ENCODE measurements at places on chromosomes 13 and 19.

DNA sequence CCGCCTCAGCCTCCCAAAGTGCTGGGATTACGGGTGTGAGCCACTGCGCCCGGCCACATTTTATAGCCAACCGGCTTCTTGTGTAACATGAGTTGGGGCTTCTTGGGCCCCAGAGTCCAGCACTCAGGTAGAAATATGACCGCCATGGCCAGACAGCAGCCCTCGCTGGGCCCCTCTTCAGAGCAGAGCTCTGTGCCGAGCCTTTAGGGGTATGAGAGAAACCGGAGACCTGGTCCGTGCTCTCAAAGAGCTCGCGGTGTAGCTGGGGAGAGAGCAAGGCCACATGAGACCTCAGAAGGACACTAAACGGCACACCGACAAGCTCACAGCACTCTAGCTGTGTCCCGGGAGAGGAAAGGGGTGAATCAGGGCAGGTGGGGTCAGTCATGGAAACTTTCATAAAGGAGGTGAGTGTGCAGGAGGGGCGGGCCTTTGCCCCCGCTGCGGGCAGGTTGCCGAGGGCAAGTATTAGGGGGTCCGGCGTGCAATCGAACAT, 15.8 kb downstream of the ACTN4 start:
- no peak for DNase-seq

DNA sequence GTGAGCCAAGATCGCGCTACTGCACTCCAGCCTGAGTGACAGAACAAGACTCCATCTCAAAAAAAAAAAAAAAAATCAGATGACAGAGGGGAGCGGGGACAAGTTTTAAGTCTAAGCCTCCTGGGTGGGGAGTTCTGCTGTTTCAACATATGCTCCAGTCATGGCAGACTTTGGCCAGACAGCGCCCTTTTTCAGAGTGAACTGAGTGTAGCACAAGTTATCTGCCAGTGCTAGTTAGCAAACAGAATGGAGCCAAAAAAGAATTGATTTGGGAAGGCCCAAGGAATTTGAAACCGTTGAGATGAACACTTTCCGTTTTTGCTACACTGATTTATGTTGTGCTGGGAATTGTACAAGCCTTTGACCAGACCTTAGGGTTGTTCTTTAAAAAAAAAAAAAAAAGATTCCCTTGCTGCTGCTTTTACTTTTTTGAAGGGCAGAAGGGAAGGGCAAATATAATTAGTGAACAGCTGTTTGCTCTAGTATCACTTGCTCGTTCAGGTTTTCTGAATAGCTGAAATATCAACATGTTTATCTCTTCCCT, 5.7 kb downstream of the ACTN4 start:
- no peak for DNase-seq

GRCh38 chr19:11496391-11497163, 9.1 kb downstream of the ZNF653 start:
- DNase-seq, result peak; percentile 33

DNA sequence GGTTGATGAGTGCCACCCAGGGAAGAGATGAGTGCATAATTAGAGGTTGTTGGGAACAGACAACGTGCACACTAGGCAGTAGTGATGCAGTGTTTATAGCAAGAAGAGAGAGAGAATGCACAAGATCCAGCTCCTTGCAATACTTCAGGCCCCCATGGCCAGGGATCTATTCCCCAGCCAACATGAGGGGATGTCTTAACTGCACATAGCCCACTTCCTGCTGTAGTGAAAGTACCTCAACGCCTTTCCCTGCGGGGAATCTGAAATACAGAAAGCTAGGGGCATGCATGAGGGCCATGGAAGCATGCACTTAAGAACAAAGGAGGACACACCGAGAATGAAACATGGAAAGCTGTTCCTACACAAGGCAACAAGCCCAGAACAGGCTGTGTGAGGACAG, 636.7 kb upstream of the GPC6 start:
- no peak for DNase-seq

DNA sequence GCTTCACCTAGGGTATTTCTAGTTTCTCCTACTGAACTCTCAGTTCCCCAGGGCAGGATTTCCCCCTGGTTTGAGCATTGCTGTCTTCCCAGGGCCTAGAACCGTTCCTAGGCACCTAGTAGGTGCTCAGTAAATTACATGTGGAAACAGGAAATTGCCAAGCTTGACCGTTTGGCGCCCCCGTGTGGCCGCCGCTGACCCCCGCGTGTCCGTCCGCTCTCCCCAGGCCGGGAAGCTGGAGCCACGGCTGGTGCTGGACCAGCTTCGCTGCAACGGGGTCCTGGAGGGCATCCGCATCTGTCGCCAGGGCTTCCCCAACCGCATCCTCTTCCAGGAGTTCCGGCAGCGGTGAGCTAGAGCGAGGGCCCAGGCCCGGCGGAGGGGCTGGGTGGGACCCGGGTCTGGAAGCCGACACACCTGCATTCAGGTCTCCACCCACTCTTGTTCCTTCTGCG, 55.5 kb downstream of the MYH14 start:
- no peak for DNase-seq

GRCh38 chr19:29216021-29216420, 3.1 kb upstream of the UQCRFS1 start:
- no peak for DNase-seq

GRCh38 chr19:32201636-32202051, 143.8 kb upstream of the ZNF507 start:
- no peak for DNase-seq

DNA sequence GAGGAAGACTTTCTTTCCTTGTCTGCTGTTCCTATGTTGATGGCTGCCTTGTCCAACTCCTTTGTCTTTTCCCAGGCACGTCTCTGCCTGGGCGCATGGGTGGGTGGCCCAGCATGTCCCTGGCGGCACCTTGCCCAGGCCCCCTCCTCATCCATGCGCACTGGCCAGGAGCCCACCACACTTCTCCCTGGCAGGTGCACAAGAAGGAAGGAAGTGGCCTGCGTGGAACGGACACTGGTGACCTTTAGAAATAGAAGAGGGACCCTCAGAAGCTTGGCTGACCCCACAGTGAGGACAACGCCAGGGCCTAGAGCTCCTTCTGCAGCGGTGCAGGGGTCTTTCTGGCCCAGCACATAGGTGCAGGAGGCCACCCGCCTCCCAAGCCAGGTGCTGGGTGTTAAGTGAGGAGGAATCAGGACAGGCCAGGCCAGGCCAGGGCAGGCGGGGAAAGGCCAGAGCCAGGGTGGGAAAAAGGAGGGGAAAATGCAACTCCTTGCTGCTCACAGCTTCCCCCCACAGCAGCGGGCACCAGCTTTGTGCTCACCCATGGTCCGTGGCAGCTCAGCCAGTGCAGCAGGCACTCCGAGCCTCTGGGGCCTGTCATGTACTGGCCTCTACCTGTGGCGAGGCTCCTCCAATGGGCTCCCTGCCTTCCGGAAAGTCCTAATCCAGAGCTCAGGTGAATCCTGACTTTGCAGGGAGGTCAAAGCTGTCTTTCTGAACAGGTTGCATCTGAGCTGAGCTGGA, 104.0 kb downstream of the SOX1 start:
- no peak for DNase-seq

DNA sequence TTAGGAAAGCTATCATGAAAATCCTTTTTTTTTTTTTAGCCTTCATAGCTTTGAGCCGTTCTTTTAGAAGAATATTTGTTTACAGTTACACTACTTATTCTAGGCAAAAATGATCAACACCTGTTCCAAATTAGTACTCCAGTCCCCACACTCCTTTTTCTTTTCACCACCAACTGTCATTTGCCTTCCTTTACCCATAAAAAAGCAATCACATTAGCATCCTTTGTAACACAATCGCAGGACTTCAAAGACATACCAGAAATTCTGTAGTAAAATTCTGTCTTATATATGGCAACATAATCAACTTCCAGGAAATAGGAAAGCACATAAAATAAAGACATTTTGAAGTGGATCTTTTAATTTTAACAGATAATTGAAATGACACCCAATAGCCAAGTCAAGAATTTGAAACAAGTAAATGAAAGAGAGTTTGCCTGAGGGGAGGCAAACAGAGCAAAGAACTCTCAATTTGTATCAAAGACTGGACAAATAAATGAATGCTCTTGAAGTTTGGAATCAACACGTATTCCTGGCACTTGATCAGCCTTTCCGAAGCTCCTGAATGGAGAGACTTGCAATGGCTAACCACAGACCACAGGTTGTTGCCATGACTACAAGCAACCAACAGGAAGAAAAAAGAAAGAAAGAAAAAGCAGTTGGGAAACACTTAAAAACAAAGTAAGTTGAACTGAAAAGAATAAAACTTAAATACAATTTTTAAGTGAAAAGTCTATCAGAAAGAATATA, 206.8 kb downstream of the PCDH9 start:
- DNase-seq, result no peak

DNA sequence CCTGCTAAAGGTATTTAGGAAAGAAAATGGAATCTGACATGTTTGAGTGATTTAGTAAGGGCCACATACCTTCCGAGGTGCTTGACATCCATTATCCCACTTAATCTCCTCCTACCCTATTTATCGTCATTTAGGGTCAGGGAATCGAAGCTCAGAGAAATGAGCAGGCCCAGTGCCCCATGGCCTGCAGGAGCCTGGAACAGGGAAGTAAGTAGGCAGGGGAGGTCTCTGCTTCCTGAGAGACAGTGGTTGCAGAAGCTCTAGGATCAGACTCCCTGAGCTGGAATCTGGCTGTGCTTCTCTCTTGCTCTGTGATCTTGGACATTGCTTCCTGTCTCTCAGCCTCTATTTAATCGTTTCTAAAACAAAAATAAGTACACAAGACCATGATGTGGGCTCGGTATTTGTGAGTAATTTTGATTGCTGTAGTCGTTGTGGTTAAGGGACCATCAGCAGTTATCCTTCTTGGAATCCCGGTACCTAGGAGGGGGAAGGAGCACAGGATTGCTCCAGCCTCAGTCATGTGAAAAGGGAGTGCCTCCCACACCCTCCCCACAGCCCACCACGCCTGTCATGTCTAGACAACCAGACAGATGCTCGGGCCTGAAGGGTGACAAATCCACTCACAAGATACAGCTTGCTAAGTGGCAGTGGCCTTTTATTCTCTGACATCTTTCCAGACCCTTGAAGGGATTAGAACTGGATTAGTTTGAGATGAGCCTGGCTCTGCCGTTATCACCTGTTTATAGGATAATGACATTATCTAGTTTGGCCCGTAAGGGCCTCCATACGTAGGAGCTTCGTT, 169.2 kb upstream of the TSHZ3 start:
- no peak for DNase-seq

- DNase-seq, result no peak
Observed at GRCh38 chr13:47126432-47126831, 229.6 kb upstream of the HTR2A start.

DNA sequence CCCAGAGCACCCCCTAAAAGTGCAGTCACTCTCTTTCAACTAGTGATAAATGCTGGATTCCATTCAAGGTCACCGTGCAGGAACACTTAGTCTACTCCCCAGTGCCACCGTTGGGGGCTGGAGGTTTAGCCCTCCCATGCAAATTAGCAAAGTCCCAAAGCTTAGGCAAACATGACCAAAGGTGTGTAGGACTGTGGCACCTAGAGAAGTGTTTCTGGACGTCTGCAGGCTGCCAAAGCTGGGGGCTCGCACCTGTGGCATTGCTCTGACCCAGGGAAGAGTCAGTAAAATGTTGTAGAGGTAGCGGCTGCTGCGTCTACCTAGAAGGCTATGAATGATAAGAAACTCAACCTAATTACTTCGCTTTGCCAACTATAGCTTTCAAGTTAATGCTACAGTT, 13.9 kb downstream of the COL4A1 start:
- DNase-seq, result no peak

- DNase-seq, result no peak
Observed at GRCh38 chr19:2032296-2032941, 16.9 kb upstream of the BTBD2 start.

GRCh38 chr19:33514885-33515551, 6.6 kb downstream of the PEPD start:
- no peak for DNase-seq

DNA sequence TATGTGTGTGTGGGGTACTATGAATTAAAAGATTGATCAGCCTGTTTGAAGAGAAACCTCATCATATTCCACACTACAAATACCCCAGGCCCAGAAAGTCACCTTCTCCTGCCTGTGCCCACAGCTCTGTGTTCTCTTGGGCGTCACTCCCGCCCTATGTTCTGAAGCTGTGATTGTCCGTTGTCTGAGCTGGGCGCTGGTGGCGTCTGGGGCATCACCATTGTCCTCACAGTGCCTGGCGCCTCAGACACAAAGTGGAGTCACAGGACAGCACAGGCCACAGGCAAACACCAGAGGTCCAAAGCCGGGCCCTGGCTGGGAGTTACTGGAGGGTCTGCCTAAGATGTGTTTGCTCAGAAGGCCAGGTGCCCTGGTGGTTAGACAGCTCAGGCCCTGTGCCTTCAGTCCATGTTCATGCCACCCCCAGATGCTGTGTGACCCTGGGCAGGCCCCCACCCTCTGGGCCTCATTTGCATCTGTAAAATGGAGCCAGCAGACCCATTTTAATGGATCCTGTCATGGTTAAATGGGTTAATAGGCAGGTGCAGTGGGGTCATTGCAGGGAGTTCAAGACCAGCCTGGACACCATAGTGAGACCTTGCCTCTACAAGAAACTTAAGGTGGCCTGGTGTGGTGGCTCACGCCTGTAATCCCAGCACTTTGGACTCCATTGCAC, 34.5 kb downstream of the DNM2 start:
- DNase-seq, result no peak

DNA sequence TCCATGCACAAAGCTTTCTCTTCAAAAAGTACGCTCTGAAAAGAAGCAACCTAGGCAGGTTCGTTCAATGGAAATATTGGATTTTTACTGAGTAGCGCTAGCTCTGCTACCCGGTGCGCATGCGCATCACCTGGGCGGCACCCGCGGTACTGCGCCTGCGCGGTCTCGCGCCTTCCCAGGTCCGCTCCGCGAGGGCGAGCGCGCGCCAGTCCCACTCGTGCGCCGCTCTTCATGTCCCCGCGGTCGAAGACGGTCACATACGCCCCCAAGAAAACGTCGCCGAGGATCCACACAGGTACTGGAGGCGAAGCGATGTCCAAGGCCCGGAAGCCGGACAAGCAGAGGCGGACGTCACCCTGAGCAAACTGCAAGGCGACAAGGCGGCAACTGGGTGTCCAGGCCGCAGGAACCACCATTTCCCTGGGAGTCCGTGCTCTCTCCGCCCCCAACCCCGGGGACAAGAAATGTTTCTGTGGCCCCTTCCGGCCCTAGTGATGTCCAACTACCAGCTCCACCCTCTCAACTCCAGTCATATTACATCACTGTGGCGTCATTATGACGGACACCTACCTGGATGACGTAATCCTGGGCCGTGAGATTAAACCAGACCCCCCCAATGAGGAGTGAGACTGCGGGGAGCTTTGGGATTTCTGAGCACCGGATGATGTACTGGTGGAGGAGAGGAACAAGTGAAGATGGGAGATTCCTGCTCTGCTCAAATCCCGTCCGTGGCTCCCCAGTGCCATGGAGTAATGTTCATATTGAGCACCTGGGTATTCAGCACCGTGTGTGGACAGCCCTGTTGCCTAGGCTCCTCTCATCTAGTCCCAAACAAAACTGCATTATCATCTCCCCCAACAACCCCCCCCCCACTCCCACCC, 4.8 kb upstream of the KCNC3 start:
- DNase-seq, result peak; percentile 70

DNA sequence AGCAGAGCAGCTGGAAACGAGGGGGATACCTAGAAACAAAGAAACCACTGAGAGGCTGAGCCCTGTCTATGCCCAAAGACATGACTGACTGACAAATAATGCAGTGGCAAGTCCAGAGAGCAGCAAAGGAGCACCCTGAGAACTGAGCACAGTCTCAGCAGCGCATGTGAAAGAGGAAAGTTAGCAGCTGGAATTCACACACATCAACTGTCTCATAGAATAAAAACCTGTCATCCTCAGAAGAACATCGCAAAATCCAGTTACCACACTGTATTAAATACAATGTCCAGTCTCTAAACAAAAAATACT, 24.1 kb upstream of the DLEU7 start:
- DNase-seq, result no peak

- DNase-seq, result no peak
Observed at GRCh38 chr19:49851456-49852259, 699 bp downstream of the PTOV1 start.

- no peak for DNase-seq
Observed at GRCh38 chr13:21202767-21203531, 26.5 kb downstream of the MRPL57 start.
